ENCODE measurements at places on chromosomes 6 and 20.

DNA sequence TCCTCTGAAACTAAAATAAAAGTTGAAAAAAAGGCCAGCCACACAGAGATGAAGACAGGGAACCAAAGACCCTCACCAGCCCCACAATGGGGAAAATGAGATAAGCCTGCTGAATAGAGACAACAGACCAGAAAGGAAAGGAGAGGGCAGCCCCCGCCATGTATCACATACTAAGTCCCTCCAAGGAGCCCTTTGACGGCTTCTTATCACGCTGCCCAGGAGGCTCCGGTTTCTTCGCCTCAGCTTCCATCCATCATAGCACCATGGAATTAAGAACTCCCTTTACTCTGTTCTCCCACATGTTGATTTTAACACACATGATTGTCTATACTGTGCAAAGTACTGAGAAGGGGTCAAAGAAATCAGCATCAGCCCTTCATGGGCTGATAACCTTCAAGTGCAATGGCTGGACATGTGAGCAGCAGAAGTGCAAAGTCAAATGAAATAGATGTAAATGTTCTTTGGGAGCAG, 54.9 kb downstream of the MAP3K5 start:
- DNase-seq = no peak

DNA sequence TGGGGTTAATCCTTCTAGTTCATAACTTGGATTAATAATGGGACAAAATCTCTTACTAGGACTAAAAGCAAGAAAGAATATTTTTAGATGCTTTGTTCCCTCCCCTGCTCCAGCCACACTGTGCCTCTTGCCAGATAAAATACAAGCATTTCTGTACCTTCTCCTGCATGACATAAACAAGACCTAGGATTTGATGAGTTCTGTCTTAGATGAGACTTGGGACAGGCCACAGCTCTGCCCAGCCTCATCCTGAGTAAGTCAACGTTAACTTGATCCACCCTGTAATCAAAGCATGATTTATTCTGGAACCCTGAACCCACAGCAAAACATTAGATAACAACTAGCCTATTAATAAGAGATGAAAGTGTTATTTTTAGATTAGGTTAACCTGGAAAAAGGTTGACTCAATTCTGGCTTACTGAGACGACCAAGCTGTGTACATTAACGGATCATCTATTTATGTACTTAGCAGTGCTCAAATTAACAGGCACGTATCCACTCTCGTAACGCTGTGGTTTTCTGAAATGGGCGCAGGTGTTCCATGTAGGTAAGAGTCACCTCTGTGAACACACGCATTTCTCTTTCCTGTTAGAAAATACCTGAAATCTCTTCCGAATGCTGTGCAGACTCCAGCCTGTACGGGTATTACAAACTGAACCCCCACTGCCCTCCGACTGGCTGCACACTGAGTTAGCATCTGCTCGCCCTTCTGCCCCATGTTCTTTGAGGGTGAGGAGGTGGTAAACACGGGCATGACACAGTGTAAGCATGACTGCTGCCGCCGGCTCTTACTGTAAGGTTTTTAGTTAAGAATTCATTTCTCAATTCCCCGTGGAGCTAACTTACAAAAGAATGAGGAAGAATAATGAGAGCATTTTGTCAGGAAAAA, 132.1 kb upstream of the FOXQ1 start:
- DNase-seq = no peak

DNA sequence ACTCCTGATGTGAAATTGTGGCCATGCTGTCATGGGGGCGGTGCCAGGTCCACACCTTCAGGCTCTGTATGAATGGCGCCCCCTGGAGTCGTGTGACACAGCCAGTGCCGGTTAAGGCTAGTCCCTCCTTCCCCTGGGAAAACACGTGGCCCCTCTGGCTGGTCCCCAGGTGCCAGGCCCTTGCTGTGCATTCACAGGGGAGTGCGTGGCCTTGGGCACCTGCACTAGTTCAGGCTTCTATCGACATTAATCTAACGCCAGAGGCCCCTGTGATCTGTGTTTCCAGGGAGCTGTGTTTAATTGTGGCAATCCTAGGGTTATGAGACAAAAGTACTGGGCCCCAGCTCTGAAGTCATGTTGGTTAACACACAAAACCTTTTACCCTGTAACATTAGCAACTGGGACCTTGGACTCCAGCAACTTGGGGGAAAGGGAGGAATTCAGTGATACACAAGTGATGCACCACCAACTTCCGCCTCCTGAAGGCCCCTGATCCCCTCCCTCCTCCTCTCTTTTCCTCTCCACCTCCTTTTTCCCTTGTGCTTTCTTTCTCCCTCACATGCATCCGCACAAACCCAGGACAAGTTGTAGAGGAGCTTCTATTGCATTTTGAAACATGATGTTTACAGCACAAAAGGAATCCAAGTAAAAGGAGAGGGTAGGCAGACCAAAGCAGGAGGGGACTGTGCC, 74.0 kb downstream of the SSR1 start:
- DNase-seq = peak; percentile 73

DNA sequence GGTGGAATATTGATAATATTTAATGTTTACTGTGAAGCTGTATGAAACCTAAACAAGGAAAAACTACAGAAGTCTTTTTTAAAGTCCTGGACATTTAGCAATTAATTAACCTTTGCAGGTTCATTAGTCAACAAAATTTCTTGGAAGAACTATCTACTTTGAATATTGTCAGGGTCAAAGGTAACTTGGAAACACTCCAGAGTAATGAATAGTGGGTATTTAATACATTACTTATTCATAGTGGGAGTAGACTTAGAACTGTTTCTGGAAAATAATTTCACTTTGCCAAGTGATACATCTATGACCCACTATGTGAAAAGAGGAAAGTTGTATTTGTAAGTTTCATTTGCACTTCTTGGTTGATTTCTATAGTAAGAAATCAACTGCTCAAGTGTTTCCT, 319.1 kb downstream of the TFAP2B start:
- DNase-seq = no peak

- no peak for DNase-seq
Observed at GRCh38 chr6:91497770-91498169, 910.9 kb upstream of the MAP3K7 start.

GRCh38 chr20:56395166-56395565, 2.7 kb downstream of the CSTF1 start:
- DNase-seq = no peak

- DNase-seq = no peak
Observed at GRCh38 chr6:193773-194310, 98.4 kb upstream of the DUSP22 start.

DNA sequence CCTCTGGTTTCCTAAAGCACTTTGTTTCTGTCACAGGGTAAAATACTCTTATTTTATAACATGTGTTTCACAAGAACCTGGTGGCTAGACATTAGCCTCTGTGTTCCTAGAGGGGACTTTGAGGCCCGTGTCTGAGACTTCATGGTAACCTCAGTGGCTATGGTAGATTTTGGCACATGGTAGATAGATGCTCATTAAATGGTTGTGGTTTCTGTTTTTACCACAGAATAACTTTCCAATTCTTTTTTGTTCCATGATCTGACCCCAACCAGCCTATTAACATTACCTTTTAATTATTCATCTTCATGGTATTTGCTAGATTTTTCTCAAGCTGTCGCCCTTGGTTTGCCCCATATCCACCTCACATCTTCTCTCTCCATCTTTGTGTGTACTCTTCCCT, 34.3 kb downstream of the CCN2 start:
- peak; percentile 31 for DNase-seq

GRCh38 chr6:89084954-89085353, 4.4 kb downstream of the PNRC1 start:
- no peak for DNase-seq

DNA sequence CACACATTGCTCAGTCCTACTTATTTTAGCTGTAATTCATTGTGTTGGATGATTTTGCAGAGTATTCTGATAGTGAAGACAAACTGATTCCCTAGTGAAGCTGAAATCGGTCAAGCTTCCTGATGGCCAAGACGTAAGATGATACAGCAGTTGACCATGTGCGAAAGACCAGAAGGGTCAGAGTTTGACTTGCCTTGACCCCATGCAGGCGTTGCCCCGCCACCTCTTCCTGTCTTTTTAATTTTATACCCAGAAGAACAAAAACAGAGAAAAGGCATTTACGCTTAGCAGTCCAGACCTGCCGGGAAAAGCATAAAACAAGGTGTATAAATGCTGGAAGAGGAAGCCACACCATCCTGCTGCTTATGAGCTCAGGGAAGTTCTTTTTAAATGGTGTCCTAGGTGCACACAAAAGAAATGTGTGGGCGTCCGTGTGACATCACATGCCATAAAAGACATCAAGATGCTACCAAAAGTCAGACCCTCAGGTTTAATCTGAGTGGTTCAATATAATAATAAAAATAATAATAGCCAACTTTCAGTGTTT, 32.2 kb downstream of the TSHZ2 start:
- DNase-seq = no peak

DNA sequence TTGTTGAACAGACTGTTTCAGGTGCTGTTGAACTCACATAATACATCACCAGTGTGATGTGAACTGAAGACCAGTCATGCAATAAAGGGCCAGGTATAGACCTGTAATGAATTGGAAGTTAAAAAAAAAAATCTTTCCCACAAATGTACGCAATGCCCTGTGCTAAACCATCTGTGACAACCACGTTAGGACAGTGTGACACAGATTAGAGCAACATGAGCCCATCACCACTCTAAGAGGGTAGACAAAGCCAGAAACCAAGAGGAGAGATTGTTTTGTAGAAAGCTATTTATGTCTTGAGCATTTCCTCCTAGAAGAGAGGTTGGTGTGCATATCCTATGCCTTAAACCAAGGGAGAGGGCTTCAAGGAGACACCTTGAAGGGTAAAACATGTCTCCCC, 77.0 kb upstream of the BEND6 start:
- DNase-seq = no peak

DNA sequence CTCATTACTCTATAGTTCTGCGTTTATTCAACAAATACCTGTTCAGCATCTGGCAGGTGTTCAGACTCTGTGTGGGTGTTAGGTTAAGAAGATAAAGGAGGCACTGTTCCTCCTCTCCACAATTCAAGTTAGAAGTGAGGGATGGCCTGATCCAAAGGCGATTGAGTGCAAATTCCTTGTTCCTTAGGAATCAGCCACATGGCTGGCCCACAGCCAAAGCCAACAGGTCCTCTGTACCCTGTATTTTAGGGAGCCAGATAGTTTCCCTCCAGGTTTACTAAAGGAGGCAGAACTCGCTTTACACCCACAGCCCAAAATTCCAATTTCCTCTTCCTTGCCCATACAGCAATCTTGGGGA, 5.0 kb upstream of the CD40 start:
- DNase-seq = no peak

GRCh38 chr6:43274127-43274915, 23.7 kb upstream of the SLC22A7 start:
- DNase-seq = no peak

- peak; percentile 96 for DNase-seq
Observed at GRCh38 chr6:27145731-27146455, 101.6 kb upstream of the PRSS16 start.

GRCh38 chr6:144330017-144330987, 45.2 kb downstream of the UTRN start:
- no peak for DNase-seq

GRCh38 chr6:17845598-17845997, 138.9 kb upstream of the NUP153 start:
- DNase-seq = no peak

- no peak for DNase-seq
Observed at GRCh38 chr20:48962421-48962820, 40.9 kb downstream of the ARFGEF2 start.

DNA sequence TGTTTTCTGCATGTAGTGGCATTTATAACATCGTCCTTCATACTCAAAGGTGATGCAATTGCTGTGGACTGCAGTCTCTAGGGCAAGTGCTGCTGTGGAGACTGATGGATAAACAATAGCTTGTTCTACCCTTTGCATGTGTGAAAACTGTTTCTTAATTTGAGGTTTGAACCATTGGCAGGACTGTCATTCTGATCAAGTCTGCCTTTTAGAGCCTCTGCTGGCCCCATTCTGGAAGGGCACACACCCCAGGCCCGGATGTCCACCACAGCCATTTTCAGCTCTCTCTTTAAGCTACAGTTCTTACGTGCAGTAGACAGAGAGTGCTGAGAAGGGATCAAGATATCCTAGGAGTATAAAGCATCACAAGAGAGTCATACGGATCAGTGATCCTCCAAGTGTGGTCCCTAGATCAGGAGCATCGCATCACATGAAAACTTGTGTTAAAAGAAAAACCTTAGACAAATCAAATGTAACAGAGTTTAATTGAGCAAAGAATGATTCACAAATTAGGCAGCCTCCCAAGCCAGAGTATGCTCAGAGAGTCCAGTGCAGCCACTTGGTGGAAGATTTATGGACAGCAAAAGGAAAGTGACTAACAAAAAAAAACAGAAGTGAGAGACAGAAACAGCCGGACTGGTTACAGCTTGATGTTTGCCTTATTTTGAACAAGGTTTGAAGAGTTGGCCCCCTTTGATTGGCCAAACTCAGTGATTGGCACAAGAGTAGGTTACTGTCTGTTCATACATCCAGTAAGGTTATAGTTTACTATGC, 52.0 kb downstream of the FRK start:
- peak; percentile 86 for DNase-seq

DNA sequence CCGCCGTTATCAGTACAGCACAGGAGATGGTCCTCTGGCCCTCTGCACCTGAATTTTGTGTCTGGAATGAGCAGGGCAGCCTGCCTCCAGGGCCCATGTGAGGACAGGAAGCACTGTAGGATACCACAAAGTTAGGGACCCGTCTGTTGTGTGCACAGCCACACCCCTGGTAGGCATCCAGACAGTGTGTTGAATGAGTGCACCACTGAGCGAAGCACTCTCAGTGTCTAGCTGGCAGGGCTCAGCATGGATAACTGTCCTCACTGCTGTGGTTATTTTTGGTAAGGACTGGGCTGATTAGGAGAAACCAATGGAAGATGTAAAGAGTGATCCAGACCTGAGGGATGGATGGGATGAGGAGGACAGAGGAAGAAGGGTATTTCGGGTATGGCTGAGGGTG, 178.7 kb downstream of the CLIC5 start:
- DNase-seq = no peak

DNA sequence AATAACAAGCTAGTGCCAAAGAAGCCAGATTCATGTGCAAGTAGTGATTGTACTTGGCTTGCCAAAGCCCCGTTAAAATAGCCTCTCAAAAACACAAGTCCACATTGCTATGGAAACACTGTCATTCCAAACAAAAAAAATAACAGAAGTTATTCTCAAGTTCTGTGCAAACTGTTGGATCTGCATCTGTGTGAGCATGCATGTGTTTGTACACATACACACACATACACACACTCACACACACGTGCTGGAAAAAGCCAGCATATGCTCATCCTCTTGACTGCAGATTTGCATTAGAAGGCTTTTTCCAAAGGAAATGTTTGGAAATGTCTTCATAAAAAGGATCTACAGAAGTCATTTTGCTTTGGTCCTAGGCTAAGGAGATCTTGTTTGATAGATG, 13.4 kb upstream of the CBLN4 start:
- no peak for DNase-seq

GRCh38 chr6:106692112-106692818, 62.9 kb downstream of the QRSL1 start:
- DNase-seq = peak; percentile 22
